ENCODE measurements at places on chromosomes 12 and 14. TPM values are rescaled to one million over a fixed set of nuclear protein-coding genes. Genes with fewer than 3 reads are reported as not detected.

DNA sequence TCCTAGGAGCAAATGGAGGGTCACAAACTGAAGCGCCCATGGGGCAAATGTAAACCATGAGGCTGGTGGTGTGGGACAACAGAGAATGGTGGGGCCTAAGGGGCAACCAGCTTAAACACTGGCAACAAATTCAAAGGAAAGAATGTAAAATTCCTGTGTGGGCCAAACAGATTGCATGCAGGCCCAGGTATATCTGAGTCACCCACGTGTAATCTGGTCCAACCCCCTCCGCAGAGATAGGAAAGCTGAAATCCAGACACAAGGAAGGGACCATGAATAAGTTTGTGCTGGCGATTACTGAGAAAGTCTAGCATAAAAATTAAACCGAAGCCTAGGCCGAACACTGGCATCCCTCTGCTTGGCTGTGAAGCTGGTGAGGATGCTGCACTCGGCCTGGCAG is 71.6 kb downstream of the ITPK1 start:
- H3K27me3 ChIP-seq: no peaks in the 10 kb centered on the region
- H3K27ac ChIP-seq: peak overlapping the region; percentile 87
- no peak for DNase-seq
- no peaks in the 10 kb centered on the region for H3K36me3 ChIP-seq

DNA sequence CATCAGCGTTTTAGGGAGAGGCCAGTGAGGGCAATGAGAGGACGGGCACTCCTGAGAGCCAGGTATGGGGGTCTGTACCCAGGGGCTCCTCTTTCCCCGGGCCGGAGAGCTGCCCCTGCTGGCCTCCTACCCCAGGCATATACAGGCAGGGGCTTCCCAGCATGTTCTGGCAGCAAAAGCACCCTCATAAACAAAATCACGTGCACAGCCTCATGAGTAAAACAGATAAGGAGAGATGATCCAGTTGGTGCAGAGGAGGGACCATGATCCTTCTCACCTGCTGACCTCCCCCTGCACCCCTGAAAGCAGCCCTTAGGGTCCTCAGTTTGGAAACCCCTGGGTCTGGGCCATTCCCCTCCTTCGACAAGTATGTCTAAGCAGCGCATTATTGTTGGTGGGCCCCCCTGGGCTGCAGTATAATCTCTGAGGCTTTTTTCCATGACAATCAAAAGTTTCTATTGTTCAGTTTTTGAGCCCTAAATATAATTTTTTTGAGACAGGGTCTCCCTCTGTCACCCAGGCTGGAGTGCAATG is 5.0 kb upstream of the KRT4 start:
- no peak overlapping the region for H3K27ac ChIP-seq
- DNase-seq: no peak
- H3K4me3 ChIP-seq: no peak overlapping the region
- no peaks in the 10 kb centered on the region for H3K27me3 ChIP-seq

GRCh38 chr12:80490329-80490728 is 46.3 kb downstream of the PTPRQ start:
- H3K4me3 ChIP-seq: no peak overlapping the region
- H3K27me3 ChIP-seq: no peaks in the 10 kb centered on the region
- no peaks in the 10 kb centered on the region for H3K36me3 ChIP-seq
- H3K4me1 ChIP-seq: no peaks in the 10 kb centered on the region

GRCh38 chr12:52423661-52424500 is 10.3 kb downstream of the KRT75 start:
- DNase-seq: no peak
- H3K27ac ChIP-seq: no peak overlapping the region
- no peak overlapping the region for H3K4me3 ChIP-seq
- H3K27me3 ChIP-seq: no peaks in the 10 kb centered on the region

DNA sequence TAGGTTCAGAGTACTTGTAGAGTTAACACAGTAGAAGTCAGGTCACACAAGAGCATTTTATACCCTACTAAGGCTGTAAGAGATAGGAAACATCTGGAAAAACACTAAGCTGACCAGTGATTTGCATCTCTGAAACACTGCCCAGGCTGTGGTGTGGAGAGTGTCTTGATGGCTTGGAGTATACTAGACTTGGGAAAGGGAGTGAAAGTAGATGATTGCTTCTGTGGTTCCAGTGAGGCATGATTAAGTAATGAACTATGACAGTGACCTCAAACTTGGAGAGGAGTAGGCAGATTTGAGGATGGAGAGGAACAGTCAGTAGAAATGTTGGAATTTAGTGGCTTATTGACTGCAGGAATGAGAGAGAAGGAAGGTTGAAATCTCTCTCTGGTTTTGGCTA is 201.2 kb downstream of the FLRT2 start:
- no peak for DNase-seq
- H3K4me1 ChIP-seq: no peaks in the 10 kb centered on the region
- H3K27me3 ChIP-seq: no peaks in the 10 kb centered on the region
- H3K36me3 ChIP-seq: no peaks in the 10 kb centered on the region
- no peak overlapping the region for H3K4me3 ChIP-seq

Gene RNF212B
- total RNA-seq: not detected

DNA sequence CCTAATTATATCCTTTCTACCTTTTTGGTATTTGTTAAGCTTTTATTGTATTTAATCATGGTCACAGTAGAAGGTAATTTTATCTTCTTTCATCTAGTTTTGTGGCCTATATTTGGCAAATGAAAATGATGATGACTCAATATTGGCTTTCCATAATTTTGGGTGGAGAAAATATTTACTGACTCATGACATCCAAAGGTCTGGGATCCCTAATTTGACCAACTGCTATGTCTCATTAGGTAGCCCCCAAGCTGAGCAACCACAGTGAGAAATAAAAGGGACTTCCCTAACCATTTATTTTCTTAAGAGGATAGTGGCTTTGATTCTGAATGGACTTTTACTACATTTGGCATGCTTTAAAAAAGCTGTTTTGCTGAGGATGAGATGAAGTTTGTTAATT is 289.5 kb downstream of the RMST start:
- H3K27me3 ChIP-seq: no peaks in the 10 kb centered on the region
- H3K4me3 ChIP-seq: no peak overlapping the region
- DNase-seq: no peak
- no peaks in the 10 kb centered on the region for H3K36me3 ChIP-seq

GRCh38 chr12:68267892-68268396 is 14.5 kb upstream of the IL22 start:
- no peaks in the 10 kb centered on the region for H3K27me3 ChIP-seq
- H3K4me1 ChIP-seq: no peaks in the 10 kb centered on the region
- H3K4me3 ChIP-seq: no peak overlapping the region
- H3K36me3 ChIP-seq: no peaks in the 10 kb centered on the region
- no peak overlapping the region for H3K27ac ChIP-seq

GRCh38 chr14:69323999-69324282 is 64.0 kb downstream of the GALNT16 start:
- H3K4me3 ChIP-seq: no peak overlapping the region
- DNase-seq: no peak

GRCh38 chr12:62683776-62684569 is 217.3 kb downstream of the MON2 start:
- H3K4me1 ChIP-seq: peaks cover 49% of the 10 kb centered on the region
- no peaks in the 10 kb centered on the region for H3K27me3 ChIP-seq
- H3K4me3 ChIP-seq: peak overlapping the region; percentile 20

Gene ANO2
- 6.7 TPM for total RNA-seq

Gene FGFR1OP2
- total RNA-seq: 79.6 TPM

- no peak for DNase-seq
- no peak overlapping the region for H3K4me3 ChIP-seq
- no peak overlapping the region for H3K27ac ChIP-seq
- no peaks in the 10 kb centered on the region for H3K36me3 ChIP-seq
- H3K27me3 ChIP-seq: no peaks in the 10 kb centered on the region
Observed at GRCh38 chr14:59831121-59831730, 39.4 kb downstream of the RTN1 start.

Gene LRIG3
- total RNA-seq: 34.4 TPM

DNA sequence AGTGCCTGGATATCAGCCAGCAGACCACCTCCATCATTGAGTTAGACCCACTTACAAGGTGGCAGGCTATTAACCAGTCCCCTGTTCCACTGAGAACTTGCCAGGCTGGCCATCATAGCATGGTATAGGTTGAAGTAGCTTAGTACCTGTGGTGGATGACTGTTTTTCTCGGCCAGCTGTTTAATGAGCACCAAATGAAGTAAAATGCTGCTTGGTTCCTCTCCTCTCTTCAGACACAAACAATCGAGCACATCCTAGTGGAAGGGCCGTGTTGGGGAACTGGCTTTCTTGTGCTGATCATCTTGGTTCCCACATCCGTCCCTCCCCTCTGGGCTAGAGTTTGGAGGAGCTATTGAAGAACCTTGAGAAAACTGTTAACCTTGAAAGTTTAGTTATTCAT is 486.2 kb downstream of the RAD51B start:
- H3K4me3 ChIP-seq: no peak overlapping the region
- no peaks in the 10 kb centered on the region for H3K27me3 ChIP-seq
- no peak overlapping the region for H3K27ac ChIP-seq
- H3K36me3 ChIP-seq: no peaks in the 10 kb centered on the region
- H3K4me1 ChIP-seq: peaks cover 18% of the 10 kb centered on the region

- no peak for DNase-seq
- H3K4me3 ChIP-seq: no peak overlapping the region
Observed at GRCh38 chr12:116122628-116123027, 154.9 kb downstream of the MED13L start.

- H3K27me3 ChIP-seq: no peaks in the 10 kb centered on the region
- no peak overlapping the region for H3K4me3 ChIP-seq
- DNase-seq: no peak
- H3K27ac ChIP-seq: no peak overlapping the region
Observed at GRCh38 chr14:53807542-53807941, 149.1 kb downstream of the BMP4 start.

DNA sequence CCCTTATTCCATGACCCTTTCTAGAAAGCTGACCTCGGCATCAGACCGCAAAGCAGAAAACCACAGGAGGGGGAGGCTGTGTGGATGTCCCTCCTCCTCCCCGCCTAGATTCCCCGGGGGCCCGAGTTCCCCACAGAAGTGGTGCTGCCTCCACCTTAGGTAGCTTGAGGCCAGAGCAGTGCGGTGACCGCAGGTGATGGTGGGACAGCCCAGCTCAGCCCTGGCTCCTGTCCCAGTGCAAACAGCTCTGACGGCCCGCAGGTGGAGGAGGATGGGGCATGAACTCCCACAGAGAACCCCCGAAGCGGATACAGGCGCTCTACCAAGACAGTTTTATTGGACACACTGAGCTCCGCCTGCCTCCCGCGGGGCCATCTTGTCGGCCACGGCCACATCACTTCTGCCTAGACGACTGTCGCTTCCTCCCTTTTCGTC is 19.5 kb downstream of the ARL6IP4 start:
- no peak overlapping the region for H3K4me3 ChIP-seq
- no peak overlapping the region for H3K27ac ChIP-seq
- H3K36me3 ChIP-seq: peaks cover 7% of the 10 kb centered on the region
- no peaks in the 10 kb centered on the region for H3K4me1 ChIP-seq
- no peaks in the 10 kb centered on the region for H3K27me3 ChIP-seq
- DNase-seq: no peak

Gene YEATS4
- total RNA-seq: 5.7 TPM

DNA sequence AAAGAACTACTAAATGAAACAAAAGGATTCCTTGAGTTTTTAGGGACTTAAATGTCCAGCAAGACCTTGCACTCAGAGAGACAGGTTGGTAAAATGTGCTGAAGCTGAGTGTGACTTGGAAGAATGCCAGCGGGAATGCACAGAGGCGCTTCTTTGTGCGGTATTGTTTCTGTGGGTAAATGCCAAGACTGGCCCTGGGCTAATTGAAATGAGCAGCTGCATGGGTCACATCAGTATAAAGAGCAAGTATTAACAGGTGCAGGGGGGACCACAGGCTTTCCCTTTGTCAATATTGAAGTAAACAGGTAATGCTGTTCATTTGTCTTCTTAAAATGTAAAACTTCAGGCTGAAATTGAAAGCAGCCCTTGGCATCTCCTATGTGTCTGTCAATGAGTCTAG is 74.3 kb downstream of the LMO3 start:
- DNase-seq: no peak
- H3K36me3 ChIP-seq: no peaks in the 10 kb centered on the region
- H3K4me1 ChIP-seq: no peaks in the 10 kb centered on the region
- no peaks in the 10 kb centered on the region for H3K27me3 ChIP-seq
- H3K27ac ChIP-seq: no peak overlapping the region

- no peaks in the 10 kb centered on the region for H3K36me3 ChIP-seq
- no peak for DNase-seq
Observed at GRCh38 chr14:104086661-104087461, 1.4 kb downstream of the ASPG start.

Gene CLEC6A
- not detected for total RNA-seq

Gene PZP
- not detected for total RNA-seq

Gene SLC6A15
- total RNA-seq: 1.1 TPM

Gene RASAL1
- total RNA-seq: not detected

GRCh38 chr14:50397390-50398188 is 908 bp upstream of the CDKL1 start:
- H3K27ac ChIP-seq: peak overlapping the region; percentile 46
- H3K36me3 ChIP-seq: no peaks in the 10 kb centered on the region
- H3K4me3 ChIP-seq: peak overlapping the region; percentile 91
- peaks cover 33% of the 10 kb centered on the region for H3K4me1 ChIP-seq

Gene PLEKHD1
- 0.14 TPM for total RNA-seq

DNA sequence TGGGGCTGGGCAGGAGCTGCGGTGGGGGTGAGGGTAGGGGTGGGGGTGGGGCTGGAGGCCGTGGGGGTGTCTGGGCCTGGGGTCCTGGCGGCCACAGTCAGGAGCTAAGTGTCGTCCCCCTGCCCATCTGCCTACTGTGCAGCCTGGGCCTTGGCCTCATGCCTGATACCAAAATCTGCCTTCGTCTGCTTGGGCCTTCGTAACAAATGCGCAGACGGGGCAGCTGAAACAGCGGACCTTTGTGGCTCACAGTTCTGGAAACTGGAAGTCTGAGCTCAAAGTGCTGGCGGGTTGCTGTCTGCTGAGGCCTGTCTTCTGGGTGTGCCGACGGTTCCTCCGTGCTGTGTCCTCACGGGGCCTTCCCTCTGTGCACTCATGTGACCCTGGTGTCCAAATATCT is 61.7 kb downstream of the KIF26A start:
- H3K4me1 ChIP-seq: no peaks in the 10 kb centered on the region
- no peak overlapping the region for H3K27ac ChIP-seq
- no peak for DNase-seq
- no peaks in the 10 kb centered on the region for H3K36me3 ChIP-seq
- H3K27me3 ChIP-seq: no peaks in the 10 kb centered on the region
- H3K4me3 ChIP-seq: no peak overlapping the region
